ENCODE measurements at places on chromosomes 6 and 20. TPM values are rescaled to one million over a fixed set of nuclear protein-coding genes. Genes with fewer than 3 reads are reported as not detected.

Gene HLA-DMB
- total RNA-seq, result 31.0 TPM

GRCh38 chr6:86715676-86716075 lies 221.7 kb upstream of the HTR1E start:
- DNase-seq, result no peak

DNA sequence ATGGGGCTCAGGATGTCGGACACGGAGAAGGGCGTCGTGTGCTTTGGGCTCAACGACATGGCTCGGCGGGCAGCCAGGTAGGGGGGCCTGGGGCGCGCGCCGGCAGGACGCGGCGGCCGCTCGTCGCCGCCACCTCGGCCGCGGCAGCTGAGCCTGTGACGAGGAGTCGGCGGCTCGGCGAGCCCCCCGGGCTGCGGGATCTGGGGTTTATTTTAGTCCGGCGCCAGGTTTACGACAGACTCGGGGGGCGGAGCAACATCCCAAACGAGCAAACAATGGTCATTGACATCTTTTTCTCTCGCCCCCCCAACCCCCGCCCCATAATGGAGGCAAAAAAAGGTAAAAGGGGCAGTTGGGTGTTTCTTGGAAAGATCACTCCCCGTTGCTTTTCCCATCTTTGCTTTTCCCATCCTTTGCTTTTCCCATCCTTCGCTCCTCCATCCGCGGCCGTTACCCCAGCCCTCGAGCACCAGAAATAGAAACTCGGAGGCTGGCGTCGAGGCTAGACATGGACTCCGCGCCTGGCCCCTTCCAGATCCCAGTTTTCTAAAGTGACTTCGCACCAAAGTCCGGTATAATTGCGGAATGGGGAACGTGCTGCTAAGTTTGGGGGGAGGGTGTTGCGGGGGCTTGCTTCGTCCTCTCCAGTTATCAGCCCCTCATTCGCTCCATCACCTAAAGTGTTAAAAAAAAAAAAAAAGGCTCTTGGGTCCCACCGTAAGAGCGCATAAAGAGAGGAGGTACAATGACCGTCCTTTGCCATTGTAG lies at the start of gene NKX2-4:
TSS of gene NKX2-4 (minus strand) at position 186 of the 768 bp plus-strand sequence. CDS start at position 59, 127 bp downstream.
- no peak for DNase-seq

GRCh38 chr6:141152951-141153350 lies 979.8 kb upstream of the GJE1 start:
- DNase-seq, result no peak

Gene TRIM38
- 20.2 TPM for total RNA-seq

DNA sequence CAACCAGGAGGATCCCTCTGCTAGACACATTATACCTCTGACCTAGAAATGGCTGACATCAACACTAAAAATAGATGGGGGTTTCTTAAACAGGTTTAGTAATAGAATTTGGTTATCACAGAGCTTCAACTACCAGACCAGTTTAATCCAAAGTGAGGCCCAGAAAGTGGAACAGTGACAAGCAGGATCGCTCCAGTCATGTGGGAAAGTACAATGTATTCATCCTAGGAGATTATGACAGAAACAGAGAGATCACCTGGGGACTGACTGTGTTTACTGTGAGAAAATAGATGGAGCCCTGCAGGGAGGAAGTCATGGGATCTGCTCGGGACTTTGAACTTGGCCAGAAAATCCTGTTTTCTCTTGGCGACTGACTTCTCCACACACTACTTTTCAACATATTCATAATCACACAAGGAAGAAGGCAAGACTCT lies 238.7 kb upstream of the SOX4 start:
- DNase-seq, result no peak

Gene FAM162B
- total RNA-seq, result 5.6 TPM

GRCh38 chr20:48986899-48987298 lies 59.2 kb upstream of the CSE1L start:
- no peak for DNase-seq

Gene TTK
- total RNA-seq, result 1.5 TPM

GRCh38 chr6:166955121-166955864 lies 1.1 kb downstream of the RNASET2 start:
- no peak for DNase-seq

Gene CEP250
- 30.9 TPM for total RNA-seq

GRCh38 chr20:44031781-44032582 lies 117.3 kb downstream of the TOX2 start:
- no peak for DNase-seq

GRCh38 chr20:5734602-5735001 lies 15.6 kb upstream of the SHLD1 start:
- no peak for DNase-seq

DNA sequence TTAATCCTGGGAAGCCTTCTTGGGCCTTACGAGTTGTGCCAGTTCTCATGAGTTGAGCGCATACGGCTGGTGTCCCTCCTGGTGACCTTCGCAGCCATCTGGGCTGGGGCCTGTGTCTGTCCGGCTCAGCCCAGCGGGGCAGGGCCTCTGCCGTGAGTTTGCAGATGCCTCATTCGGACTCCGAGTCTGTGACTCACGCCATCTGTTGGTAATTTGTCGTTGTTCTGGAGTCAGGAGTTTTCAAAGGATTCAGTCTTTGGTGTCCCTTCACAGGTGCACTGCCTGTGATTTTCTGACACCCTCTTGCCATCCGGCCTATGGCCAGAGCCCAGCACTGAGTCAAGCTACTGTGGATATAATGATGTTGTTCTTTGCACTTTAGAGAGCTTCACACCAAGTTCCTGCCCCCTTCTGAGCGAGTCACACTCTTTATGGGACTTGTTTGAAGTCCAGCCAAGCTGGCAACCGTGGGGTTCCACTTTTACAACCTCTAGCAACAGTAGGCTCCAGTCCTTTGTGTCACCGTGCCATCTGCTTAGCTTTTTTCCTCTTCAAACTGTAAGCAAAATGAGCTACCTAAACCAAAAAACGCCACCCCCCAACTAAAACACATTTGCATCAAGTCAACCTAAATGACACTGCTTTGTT lies 175.6 kb downstream of the AIG1 start:
- no peak for DNase-seq

Gene LY6G6D
- not detected for total RNA-seq

- no peak for DNase-seq
These were observed 143.1 kb upstream of the PCSK2 start for GRCh38 chr20:17083738-17084137.

Gene TRMT11
- 27.4 TPM for total RNA-seq

- DNase-seq, result no peak
These were observed 166.8 kb upstream of the CARMIL1 start for GRCh38 chr6:25112322-25112773.

DNA sequence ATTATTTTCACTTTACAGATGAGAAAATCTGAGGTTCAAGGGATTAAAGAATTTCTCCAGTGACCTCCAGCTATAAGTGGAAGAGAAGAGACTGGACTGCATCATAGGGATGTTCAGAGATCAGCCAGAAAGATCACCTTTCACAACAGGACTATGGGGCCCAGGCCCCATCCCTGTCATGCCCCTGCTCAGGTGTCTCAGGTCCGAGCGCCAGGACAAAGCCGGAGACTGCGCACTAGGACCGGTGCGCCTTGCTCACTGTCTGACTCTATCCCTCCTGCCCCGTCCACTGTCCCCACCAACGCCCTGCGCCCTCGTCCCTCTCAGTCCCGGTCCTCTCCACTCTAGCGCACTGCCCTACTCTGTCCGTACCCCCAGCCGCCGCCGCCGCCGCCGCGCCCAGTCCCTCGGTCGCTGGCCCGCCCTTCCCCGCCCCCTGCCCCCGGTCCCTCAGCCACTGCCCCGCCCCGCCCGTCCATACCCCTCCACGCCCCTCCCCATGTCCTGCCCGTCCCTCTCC lies 521 bp upstream of the RAD21L1 start:
- DNase-seq, result no peak

Gene BMP5
- total RNA-seq, result 1.7 TPM

DNA sequence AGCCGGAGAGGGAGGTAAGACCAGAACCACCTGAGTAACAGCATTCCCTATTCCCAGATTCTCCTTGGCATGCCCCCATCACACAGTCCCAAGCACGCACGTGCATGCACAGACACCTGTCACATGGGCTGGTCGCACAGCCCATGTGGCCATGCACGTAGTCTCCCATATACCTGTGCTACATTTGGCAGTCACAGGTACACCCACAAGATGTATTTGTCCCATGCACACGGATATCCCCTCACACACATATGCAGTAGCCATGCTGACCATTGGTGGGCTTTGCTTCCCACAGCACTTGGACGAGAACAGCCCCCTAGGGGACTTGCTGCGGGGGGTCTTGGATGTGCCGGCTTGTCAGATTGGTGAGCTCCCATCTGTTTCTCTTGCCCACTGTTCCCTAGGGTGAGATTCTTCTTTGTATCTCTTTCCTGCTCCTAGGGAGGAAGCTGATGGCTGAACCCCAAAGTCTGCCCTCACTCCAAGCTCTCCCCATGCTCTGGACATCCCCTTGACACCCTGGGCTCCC lies 31.9 kb downstream of the PLCG1 start:
- no peak for DNase-seq

GRCh38 chr20:36236786-36237121 lies 476 bp downstream of the AAR2 start:
- DNase-seq, result no peak

DNA sequence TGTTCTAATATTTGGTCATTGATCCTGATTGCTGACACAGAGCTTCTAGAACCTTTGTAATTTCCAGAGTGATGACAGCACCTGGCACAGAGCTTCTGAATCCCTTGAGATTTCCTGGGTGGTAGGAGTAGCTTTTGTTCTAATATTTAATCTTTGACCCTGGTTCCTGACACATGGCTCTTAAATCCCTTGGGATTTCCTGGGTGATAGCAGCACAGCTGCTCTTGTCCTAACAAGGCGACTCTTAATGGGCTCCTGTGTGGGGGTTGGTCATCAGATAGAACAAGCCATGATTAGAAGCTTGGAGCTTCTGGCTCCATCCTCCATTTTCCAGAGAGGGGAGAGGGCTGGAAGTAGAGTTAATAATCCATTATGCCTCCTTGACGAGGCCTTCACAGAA lies 18.4 kb downstream of the GMPR start:
- DNase-seq, result no peak

- DNase-seq, result no peak
These were observed 99.9 kb downstream of the OTOR start for GRCh38 chr20:16848061-16848460.

DNA sequence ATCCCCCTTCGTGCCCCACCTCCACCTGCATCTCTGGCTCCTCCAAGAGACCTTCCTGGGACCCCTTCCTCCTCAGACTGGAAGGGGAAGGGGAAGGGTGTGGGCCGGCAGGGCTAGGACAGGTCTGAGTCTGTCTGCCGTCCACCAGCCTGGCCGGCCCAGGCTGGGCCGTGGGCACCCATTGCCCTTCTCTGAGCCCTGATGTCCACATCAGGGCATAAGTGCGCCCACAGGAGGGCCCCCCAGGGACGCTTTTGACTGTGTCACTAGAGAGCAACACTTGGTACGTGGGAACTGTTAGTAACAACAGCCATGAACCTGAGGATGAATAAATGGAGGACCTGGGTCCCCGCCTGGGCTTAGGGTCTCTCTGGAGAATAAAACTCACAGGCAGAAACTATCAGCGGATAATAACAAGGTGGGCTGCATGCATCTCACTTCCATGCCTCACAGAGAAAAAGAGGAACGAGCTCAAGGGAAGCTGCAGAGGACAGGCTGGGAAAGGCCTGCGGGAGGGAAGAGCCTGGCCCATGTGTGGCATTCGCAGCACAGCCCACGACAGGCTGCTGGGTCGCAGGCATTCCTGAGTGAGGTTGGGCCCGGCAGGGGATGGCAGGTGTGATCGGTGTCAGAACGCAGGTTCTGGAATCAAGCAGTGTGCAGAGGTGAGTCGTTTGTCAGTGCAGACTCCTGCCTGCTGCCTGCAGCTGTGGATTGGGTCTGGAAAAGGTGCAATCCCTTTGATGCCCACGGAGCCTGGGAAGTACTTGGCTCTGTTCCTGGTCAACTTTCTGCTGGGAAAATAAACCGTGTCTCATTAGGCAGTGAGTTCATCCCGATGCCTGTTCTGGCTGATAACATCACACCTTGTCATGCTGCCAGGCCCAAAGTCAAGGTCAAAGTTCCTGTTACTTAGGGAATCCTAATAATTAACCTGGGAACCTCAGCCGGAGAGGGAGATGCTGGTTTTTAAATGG lies 60.9 kb downstream of the BCAS4 start:
- peak; percentile 59 for DNase-seq

Gene MEI4
- total RNA-seq, result 0.47 TPM

DNA sequence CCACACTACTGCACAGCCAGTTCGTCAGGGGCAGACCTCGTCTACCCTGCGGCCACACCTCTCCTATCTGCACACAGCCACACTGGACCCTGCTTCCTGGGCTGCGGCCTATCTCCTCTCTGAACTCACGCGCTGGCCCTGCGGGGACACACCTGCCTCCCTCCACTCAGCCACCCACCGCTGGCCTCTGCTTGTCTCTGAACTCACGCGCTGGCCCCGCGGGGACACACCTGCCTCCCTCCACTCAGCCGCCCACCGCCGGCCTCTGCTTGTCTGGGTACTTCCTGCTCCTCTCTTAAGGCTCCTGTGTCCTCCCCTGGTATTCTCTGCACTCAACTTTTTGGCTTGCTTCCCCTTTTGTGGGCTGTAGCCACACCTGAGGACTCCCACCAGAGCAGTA lies 52.3 kb downstream of the HUS1B start:
- DNase-seq, result no peak

GRCh38 chr6:161094955-161095354 lies 103.4 kb downstream of the MAP3K4 start:
- DNase-seq, result no peak

Gene PCK1
- total RNA-seq, result 0.57 TPM

Gene ULBP1
- 2.5 TPM for total RNA-seq

DNA sequence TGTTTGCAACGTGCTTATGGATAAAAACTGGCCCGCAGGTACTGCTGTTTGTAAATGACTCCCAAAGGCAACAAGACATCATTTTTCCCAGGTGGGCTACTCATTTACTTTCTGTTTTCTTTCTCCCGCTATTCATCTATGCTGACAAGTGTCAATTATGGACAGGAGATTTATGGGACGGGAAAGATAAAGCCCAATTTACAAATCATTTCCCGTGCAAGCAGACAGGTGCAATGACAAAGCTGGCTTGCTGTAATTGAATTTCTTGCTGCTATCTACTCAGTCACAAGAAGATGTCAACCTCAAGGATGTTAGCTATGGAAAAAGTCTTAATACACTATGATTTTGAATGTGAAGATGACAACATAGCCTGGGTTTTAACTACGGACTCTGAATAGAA lies 125.5 kb downstream of the EPHA7 start:
- DNase-seq, result no peak

GRCh38 chr6:116364321-116364720 lies 6.4 kb upstream of the DSE start:
- DNase-seq, result no peak

Gene SIGLEC1
- total RNA-seq, result 9.5 TPM

Gene LGSN
- not detected for total RNA-seq

Gene IMPG1
- total RNA-seq, result not detected

Gene PTGIS
- 57.8 TPM for total RNA-seq

Gene CST4
- not detected for total RNA-seq

Gene PROKR2
- total RNA-seq, result not detected
